ENCODE measurements at places on chromosomes 3 and 15.

DNA sequence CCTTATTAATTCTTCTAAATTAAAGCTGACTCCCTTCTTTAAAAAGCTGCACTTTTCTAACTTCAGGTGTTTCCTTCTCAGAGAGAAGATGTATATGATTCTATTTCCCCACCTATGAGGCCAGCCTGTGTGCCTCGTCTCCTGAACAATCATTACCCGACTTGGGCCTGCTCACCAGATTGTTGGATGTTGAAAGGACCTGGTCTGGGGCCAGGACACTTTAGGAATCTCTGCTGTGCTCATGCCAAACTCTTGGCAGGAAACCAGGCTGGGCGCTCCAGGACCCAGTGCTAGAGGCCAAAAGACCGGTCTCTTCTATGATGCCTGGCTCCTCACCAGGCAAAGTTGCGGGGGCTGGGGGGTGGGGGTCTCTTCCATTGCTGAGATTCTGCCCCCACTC, 16.9 kb upstream of the LRRC31 start:
- no peak for DNase-seq

DNA sequence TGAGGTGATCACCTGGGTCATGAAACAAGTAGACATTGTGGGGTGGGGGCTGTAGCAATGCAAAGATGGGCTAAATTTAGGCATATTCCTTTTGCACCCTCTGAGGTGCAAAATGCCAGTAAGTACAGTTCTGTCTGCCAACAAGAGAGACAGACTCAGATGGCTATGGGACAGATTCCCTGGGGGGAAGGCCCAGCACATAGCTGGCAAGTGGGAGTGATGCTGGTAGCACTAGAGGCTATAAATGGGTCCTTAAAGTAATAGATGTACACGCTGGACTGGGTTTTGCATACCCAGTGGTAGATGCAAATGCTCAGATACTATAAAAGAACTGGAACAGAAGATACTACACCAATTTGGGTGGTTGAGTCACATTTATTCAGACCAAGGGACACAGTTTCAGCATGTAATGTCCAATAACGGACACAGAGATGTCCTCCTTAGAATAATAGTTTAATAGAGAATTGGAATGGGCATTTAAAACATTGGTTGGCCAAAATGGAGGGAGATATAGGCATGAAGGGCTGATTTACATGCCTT, 67.4 kb upstream of the RNU6-1 start:
- DNase-seq, result no peak

DNA sequence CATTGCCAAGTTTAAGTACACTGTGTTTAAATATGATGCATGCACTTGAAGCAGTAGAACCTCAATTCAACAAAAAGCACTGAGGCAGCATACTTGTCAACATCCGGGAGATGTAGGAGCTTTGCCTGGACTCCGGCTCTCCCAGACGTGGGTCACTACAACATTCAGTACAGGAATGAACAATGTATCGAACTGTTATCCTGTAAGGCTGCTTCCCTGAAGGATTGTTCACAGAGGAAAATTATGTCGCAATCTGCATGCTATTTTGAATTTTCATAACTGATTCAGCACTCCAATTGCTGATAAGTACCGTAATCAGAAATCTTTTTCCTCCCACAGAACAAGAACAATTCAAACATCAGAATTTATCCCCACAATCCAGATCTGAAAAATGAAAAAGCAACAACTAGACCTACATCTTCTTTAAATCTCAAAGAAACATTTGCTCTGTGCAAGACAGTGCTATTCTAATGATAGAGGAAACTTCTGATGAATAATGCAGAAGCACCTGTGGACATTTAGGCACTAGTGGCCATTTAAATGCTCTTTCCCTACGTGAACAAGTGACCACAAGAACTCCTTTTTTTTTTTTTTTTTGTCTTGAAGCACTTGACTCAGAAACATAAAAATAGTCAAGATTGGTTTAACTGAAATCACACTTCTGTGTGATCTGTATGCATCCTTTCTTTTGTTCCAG, 113.4 kb downstream of the PLCH1 start:
- no peak for DNase-seq

DNA sequence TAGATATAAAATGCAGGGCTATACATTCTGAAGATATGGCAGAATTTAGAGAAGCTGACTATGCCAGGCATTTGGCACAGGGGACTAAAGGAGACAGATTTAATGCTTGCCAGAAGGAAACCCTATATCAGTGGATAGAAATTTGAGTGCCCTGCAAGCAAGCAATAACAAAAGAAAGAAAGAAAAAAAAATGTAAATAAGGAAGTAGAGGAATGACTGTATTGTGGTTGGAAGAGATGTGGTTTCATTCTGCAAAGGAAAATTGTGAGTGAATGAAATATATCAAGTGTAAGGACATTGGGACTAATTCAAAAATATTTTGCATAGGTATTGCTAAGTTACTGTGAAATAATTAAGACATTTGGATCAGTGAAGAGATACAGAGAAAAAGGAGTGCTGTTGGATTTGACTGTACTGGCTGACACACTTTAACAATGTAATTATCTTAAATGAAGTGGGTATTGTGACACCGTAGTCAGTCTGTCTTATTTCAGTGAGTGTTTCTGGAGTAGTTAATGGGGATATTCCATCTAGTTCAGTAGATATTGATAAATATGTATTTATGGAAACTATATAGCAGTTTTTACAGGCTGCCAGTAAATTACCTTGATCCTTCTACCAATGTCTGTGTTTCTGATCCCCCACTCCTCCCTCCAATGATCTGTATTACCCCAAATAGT, 418.2 kb downstream of the CNTN4 start:
- no peak for DNase-seq

DNA sequence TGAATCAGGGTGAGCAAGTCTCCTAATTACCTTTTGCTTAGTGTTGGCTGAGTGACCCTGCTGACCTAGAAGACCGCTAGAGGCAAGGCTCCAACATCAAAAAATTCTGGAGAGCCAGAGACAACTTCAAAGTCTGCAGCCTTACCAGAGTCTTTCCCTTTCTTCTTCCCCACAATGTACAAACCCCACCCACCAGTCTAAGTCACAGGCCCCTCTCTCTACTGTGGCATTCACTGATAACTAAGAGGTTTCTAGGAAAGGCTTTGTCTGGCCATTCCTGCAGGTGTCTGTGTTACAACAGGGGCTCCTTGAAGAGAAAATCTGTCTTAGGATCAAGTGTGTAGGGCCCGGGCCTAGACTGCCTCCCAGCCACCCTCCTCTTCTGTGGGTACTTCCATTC, 525 bp downstream of the MYH15 start:
- no peak for DNase-seq
